Urothelium cell line (cell line): ENCODE measurements at places on chromosomes 5 and 9.

GRCh38 chr5:11075035-11075805 is 314.2 kb upstream of the DAP start:
- DNase-seq: no peak

GRCh38 chr5:138944527-138945322 is 69.6 kb upstream of the LRRTM2 start:
- DNase-seq: peak; percentile 27

DNA sequence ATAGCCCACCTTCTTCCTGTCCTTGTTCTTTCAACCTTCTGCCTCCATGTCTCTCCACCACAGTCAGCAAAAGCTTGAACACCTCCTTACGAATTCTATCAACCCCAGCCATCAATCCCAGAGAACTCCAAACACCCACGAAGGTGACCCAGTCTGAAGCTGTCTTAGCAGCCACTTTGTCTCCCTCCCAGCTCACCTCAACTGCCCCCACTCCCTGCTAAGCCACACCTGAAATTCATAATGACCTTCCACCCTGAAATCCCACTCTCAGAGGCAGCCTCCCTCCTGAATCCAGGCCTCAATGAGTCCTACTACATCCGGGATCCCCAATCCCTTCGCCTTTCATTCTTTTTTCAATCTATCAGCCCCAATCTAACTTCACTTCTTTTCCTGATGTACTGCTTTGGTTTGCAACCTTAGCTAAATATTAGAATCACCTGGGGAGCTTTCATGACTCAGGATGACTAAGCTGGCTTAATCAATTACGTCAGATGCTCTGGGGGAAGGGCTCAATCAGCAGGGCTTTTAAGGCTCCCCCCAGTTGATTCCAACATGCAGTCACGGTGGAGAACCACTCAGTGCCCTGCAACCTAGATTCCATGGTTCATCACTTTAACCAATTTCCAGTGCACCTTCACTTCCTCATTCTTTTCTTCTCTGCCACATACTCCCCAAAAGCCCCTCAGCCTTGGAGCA is 32.2 kb downstream of the BHMT start:
- peak; percentile 35 for DNase-seq

- no peak for DNase-seq
Measured at GRCh38 chr5:26482076-26482809, 556.1 kb downstream of the CDH9 start.

DNA sequence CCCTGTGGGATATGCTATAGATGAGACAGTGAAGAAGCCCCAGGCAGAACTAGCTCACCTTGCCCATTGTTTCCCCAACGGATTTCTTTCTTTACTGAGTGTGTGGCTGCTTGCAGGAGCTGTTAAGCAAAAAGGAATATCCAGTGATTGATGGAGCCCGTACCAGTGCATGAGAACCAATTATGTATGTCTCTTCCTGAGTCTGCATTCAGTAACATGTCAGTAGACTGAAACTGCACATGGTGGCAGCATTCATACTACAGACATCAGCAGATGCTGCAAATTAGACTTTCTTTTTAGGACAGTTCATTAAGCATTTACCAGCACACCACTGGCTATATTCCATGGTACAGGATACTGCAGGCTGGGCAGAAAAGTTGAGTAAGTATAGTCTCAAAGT is 90.3 kb upstream of the PLCXD3 start:
- no peak for DNase-seq

DNA sequence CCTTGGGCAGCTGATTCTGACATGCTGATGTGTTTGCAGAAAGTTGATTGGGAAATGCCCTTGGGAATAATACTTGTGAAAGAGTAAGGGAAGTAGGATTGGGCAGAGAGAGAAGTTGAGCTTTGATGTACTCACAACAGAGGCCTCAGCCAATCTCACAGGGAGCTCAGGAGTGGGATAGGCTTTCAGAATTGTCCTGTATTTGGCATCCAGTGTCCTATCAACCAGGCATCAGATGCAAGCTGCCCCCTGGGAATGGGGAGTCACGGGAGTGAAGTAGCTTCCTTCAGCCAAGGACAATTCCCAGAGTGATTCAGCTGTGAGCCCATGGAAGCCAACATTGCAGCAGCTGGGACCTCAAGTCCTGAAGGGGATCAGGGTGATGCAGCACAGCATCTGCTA is 39.6 kb downstream of the DMAC1 start:
- no peak for DNase-seq

- no peak for DNase-seq
Measured at GRCh38 chr5:60352992-60353599, 346.9 kb downstream of the DEPDC1B start.

GRCh38 chr5:83718195-83718825 is 2.3 kb downstream of the HAPLN1 start:
- peak; percentile 58 for DNase-seq

DNA sequence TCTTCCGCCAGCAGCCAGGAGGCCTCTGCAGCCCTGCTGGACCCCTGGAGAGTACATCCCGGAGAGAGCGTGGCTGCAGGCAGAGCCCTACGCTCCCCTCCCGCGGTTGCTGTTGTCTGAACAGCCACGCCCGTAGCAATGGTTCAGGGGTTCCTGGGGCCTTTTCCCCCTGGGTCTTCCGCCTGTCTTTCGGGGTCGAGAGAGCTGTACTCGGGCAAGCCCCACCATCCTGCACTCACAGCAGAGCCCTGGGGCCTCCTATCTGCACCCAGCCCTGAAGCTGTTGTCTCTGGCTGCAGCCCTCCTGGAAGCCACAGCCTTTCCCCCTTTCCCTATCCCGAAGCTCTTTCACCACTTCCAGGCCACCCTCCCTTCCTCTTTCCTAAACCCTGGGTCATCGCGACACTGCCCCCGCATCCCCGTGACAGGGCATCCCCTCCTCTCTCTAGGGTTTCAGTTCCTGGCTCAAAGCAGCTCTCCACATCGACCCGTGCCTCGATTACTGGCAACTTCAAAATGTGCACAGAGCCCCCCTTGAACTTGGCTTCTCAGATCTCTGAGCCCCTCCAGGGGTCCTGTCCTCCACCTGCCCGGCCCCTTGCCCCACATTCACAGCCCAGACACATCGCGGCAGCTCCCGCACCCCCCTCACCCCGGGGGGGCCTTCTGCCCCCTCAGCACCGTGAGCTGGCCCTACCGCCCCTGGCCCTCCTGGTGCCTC is 43.9 kb upstream of the CEP72 start:
- DNase-seq: no peak

DNA sequence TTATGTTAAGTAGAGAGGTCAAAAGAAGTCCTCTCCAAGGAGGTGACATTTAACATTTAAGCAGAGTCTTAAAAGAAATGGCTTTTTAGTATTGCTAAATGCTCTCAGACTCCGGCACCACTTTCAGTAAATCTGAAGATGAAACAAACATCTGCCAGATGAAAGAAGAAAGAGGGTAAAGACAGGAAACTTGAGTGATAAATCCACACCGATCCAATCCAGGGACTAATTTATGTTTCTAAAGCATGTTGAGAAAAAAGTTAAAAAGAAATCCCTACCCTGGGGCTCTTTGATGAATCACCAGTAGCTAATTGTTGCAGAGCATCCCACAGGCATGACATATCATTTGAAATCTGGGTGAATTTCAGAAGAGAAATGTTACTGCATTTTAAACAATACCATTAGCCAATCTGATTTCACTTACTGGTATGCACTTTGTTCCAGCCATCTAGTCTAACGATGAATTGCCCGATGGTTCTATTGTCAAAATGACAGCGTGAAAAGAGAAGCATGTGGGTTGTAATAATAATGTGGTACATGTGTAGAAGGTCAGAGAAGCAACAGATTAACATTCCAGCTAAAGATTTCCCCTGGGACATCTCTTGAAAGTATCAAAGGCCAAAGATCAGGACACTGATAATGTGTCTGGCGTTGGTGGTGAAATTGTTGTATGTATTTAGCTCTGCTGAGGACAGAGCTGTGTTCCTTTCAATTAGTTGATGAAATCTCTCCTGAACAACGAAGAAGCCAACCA is 485.7 kb downstream of the CSNK1G3 start:
- no peak for DNase-seq

DNA sequence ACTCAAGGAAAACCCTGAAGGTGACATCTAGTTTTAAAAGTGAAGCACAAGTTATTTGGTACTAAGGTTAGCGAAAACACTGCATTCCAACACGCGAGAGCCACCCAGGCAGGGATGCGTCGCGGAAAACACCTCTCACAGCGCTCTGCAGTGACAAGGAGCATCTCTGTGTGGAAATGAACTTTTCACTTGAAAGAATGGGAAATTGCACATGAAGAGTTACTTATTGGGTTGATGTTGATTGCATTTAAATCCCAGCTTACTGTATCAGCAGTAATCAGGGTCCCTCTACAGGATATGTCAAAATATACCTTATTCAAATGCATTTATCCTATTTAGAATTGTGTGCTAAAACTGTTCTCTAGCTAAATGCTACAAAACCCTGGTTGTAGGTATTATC is 144.4 kb downstream of the BNC2 start:
- DNase-seq: no peak

- no peak for DNase-seq
Measured at GRCh38 chr9:93452710-93453046, 703 bp downstream of the FAM120AOS start.

GRCh38 chr5:80346055-80346454 is 26.3 kb downstream of the SPZ1 start:
- DNase-seq: peak; percentile 31

DNA sequence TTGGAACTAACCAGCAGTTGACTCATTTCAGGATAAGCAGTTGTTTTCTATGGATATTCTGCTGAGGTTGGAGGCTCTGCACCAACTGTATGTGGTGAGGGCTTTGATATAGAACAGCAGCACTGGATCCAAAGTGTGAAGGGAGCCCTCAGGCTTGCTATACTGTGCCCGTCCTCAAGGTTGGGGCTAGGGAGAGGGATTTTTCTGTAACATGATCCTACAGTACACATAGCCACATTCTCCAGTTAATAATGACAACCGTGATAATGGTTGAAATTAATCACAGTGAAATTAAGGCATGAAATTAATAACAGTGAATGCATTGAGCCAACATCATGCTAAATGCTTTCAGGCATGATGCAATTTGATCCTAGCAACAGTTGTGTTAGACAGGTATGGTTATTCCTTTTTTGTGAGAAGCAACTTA is 36.7 kb downstream of the ARHGAP26 start:
- no peak for DNase-seq

DNA sequence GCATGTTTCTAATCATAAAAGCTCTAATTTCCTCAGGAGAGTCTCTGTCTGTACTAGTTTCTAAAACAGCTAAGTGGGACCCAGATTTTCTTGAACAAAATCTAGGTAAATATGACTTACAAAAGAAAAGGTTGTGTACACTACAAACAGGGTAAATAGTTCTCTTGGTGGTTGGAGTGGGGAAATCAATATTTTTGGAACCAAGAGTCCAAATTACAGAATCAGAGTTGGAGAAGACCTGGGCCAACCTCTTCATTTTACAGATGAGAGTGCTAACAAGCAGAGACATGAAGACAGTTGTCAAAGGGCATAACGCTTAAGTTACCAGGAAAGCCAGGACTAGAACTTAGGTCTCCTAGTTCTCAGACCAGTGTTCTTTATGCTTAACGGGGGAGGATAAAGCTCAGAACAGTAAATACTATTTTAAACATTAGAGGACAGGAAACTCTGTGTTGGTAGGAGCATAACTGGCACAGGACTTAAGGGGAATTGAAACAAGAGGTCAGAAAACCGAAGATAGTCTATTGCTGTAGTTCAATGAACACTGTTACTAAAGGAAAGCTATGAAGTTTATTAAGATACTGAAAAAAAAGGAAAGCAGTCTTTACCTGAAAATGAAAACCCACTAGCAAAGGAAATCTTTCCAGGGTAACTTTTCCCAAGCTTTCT is 9.3 kb upstream of the GOLGA1 start:
- DNase-seq: no peak

GRCh38 chr5:41636605-41637004 is 126.2 kb upstream of the PLCXD3 start:
- peak; percentile 41 for DNase-seq

GRCh38 chr9:124270504-124271335 is 13.0 kb downstream of the NEK6 start:
- DNase-seq: no peak

GRCh38 chr9:76713381-76713780 is 50.9 kb upstream of the PCA3 start:
- DNase-seq: no peak

DNA sequence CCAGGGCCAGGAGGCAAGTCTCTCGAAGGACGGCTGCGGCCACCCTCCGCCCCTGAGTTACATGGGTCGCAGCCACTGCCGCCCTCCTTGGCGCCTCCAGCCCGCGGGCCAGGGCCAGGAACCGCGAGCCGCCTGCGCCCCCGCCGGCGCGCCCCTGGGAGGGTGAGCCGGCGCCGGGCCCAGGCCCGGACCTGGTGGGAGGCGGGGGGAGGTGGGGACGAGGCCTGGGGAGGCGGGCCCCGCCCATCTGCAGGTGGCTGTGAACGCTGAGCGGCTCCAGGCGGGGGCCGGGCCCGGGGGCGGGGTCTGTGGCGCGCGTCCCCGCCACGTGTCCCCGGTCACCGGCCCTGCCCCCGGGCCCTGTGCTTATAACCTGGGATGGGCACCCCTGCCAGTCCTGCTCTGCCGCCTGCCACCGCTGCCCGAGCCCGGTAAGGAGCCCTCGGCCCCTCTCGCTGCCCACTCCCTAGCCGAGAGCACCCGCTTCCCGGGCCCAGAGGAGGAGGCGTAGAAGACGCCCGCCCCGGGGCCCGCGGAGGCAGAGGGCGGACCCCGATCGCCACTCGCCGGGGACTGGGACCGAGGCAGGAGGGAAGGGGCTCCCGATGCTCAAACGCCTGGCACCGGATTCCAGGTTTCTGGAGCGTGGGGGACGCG is at the start of gene ASS1:
TSS of gene ASS1 (plus strand) at position 397 of the 657 bp plus-strand sequence. CDS start 7,268 bp downstream, outside the sequence.
- peak; percentile 92 for DNase-seq

DNA sequence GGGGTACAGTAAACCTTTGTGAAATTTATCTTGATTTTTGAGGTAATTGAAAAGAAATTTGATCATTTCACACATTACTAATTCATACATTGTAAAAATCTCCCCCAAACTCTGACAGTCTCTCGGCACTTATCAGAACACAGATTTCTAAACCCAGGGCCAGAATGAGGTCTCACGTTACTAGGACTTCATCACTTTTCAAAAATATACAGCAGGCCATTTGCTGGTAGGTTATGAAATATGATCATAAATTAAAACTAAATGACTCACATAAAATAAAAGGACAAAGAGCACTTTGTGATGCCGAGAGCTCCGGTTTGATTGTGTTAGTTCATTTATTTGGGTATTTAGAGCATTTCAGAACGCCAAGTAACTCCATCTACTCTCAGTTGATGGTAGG is 17.0 kb downstream of the MSX2 start:
- no peak for DNase-seq

DNA sequence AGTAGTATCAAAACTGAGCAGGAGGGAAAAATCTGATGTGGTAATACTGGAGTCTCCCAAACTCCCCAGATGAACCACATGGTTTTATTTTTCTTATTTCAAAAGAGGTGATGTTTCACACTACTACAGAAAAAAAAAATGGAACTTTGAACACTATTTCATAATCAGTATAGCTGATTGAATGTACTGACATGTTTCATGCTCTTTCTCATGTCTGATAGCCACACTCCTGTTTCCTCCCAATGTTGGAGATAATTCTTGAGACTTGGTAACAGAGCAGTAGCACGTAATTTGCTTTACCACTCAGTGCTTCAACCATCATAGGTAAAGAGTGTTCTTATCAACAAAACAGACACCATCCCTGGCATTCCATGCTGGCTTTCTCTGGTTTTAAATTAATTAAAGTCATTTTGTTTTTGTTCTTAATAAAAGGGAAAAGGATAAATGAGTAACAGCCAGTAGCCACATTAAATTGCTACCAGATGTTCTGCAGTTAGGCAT is 85.2 kb downstream of the MUSK start:
- no peak for DNase-seq

GRCh38 chr9:113807173-113808061 is 68.7 kb upstream of the ZNF618 start:
- DNase-seq: peak; percentile 74

- DNase-seq: no peak
Measured at GRCh38 chr9:99373912-99374311, 151.8 kb downstream of the SEC61B start.
